ENCODE measurements at places on chromosomes 16 and 17. TPM values are rescaled to one million over a fixed set of nuclear protein-coding genes. Genes with fewer than 3 reads are reported as not detected.

The ARL5C gene
- total RNA-seq, result not detected

The CHD9NB gene
- total RNA-seq, result not detected

The CCDC144A gene
- 84.8 TPM for total RNA-seq

The SEZ6L2 gene
- total RNA-seq, result 52.0 TPM

The ZNF385C gene
- 0.31 TPM for total RNA-seq

The NUDT16L1 gene
- 32.6 TPM for total RNA-seq

The HYDIN gene
- 75.1 TPM for total RNA-seq

The HP gene
- 4.1 TPM for total RNA-seq

The TBC1D3C gene
- total RNA-seq, result 1.9 TPM

The HID1 gene
- total RNA-seq, result 30.4 TPM

The TPPP3 gene
- 3.8 TPM for total RNA-seq

The TK1 gene
- total RNA-seq, result 4.1 TPM

The TMC7 gene
- total RNA-seq, result 3.4 TPM

The NOXO1 gene
- total RNA-seq, result 2.8 TPM

The XAF1 gene
- 3.8 TPM for total RNA-seq

The CD300LB gene
- total RNA-seq, result not detected

The SRL gene
- not detected for total RNA-seq

The WFIKKN1 gene
- total RNA-seq, result 1.3 TPM

The CCDC78 gene
- 7.5 TPM for total RNA-seq

The SULT1A4 gene
- 3.8 TPM for total RNA-seq

The AIPL1 gene
- not detected for total RNA-seq

The MT1F gene
- 3.8 TPM for total RNA-seq

The C17orf100 gene
- total RNA-seq, result 5.3 TPM

The PIGS gene
- 24.4 TPM for total RNA-seq

The HS3ST3A1 gene
- 0.31 TPM for total RNA-seq

The HCRT gene
- total RNA-seq, result not detected

The TMEM94 gene
- 62.6 TPM for total RNA-seq

The LGALS9B gene
- total RNA-seq, result not detected

The CD79B gene
- total RNA-seq, result 0.63 TPM
